ENCODE measurements at places on chromosomes 6 and 20. TPM values are rescaled to one million over a fixed set of nuclear protein-coding genes. Genes with fewer than 3 reads are reported as not detected.

The NOX3 gene
- not detected for total RNA-seq

The PGC gene
- not detected for total RNA-seq

The SLC17A2 gene
- not detected for total RNA-seq

The GATA5 gene
- 0.46 TPM for total RNA-seq

The HLA-DQB2 gene
- not detected for total RNA-seq

The ADGRG6 gene
- total RNA-seq, result 73.2 TPM

The GPLD1 gene
- total RNA-seq, result 3.9 TPM

The FOXF2 gene
- not detected for total RNA-seq

The DDR1 gene
- 144 TPM for total RNA-seq

The RNF144B gene
- total RNA-seq, result 4.6 TPM

The RNF114 gene
- total RNA-seq, result 106 TPM

The GJA10 gene
- not detected for total RNA-seq

- no peak for DNase-seq
Measured at GRCh38 chr6:88662653-88663174, 300.7 kb downstream of the RNGTT start.

DNA sequence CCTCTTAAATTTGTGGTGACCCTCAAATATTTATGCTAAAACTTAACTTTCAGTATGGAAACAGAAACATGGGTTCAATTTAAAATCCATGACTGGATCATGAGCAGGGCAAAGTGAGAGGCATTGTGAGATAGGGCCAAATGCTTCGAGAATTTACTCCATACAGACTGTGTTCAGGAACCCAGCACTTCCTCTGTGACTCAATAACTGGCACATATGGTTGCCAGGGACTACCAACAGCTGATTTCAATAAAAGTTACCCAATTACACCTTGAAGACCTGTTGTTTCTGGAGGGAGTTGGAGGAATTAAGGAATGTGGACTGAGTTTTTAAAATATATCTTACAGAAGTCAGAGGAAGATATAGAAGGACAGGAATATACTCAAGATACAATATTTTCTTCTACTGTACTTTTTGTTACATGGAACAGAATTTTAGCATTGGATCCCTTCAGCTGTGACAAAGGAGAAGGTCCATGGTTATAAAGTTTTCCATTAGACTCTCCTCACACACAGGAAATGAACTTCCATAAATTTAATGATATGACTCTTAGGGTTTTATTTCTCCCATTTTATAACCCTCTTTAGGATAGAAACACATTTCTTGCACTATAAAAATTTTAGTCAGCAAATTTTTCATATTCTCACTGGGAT, 258.5 kb downstream of the KHDC1L start:
- peak; percentile 68 for DNase-seq

GRCh38 chr6:49527320-49527719, 23.1 kb upstream of the C6orf141 start:
- DNase-seq, result no peak

- no peak for DNase-seq
Measured at GRCh38 chr6:52241819-52242218, 2.5 kb downstream of the IL17F start.

DNA sequence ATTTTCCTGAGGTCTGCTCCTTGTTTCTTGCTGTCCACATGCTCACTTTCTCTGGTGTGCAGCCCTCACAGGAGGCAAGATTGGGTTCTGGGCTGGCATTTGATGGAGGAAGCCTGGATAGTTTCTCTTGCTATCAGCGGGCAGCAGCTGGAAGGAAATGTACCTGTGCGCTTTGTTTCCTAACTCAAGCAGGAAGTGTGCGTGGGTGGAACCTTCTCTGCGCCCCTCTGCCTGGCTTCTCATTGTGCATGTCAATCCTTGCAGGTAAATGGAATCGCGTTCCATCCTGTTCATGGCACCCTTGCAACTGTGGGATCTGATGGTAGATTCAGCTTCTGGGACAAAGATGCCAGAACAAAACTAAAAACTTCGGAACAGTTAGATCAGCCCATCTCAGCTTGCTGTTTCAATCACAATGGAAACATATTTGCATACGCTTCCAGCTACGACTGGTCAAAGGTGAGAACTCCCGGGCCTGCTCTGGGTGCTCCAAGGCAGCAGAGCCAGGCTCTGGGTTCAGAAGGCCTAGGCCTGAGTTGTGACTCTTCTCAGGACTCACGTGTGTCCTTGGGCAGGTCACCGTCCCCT, 16.8 kb upstream of the RBM38 start:
- no peak for DNase-seq

- DNase-seq, result no peak
Measured at GRCh38 chr20:17956099-17956685, 12.4 kb downstream of the SNX5 start.

DNA sequence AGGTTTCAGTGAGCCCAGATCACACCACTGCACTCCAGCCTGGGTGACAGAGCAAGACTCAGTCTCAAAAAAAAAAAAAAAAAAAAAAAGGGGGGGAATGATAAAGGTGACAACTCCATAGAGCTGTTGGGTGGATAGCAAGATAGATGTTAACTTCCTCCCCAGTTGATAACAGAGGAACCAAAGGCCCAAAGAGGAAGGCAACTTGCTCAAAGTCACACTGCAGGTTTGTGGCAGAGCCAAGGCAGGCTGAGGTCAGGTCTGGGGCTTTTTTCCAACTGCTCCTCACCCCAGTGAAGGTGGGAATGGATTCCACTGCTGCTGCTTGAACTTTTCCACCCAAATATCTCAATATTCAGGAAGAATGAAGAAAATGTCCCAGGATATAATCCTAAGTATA, 26.7 kb downstream of the HCK start:
- no peak for DNase-seq

- DNase-seq, result no peak
Measured at GRCh38 chr6:131636880-131637792, at the start of gene ENPP3. TSS of gene ENPP3 (plus strand) at chr6:131637302. CDS start at chr6:131637385, 83 bp downstream.

GRCh38 chr6:33280539-33280938, 3.6 kb downstream of the B3GALT4 start:
- DNase-seq, result no peak

- DNase-seq, result no peak
Measured at GRCh38 chr6:39440039-39440426, 117.5 kb upstream of the KCNK16 start.

- no peak for DNase-seq
Measured at GRCh38 chr20:22526512-22527012, 57.8 kb downstream of the FOXA2 start.

DNA sequence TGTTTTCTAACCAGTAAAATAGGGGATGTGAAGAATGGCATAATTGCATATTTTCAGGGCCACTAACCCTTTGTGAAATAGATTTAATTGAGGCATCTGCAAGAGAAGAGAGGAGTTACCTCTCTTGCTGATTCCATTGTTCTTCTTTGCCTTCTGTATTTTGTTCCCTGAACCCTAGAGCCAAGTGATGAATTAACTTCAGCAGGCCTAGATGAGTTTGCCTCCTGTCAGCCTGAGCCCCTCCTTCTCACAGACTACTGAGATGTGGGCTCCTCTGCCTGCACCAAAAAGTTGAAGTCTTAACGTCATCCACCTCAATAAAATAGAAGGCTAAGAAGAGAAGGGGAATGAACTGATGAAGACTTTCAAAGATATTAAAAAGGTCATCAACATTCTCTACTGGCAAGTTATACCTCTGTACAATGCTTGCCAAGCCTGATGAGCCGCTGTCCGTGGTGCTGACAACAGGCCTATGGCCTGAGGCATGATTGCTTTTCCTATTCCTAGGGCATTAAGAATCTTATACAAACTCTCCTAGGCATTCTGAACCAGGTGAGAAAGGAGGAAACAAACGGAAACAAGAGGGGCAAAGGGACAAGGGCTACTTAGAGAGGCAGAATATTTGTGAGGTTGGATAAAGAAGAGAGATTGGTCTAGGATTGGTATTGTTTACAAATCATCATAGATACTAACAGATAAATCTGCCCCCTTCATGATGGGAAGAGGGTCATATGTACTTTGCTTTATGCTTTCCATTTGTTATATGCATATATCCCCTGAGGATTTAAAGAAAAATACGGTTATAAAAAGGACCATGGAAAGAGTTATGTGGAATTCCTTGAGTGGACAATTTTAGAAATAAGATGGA, 46.8 kb downstream of the CD24 start:
- peak; percentile 60 for DNase-seq

DNA sequence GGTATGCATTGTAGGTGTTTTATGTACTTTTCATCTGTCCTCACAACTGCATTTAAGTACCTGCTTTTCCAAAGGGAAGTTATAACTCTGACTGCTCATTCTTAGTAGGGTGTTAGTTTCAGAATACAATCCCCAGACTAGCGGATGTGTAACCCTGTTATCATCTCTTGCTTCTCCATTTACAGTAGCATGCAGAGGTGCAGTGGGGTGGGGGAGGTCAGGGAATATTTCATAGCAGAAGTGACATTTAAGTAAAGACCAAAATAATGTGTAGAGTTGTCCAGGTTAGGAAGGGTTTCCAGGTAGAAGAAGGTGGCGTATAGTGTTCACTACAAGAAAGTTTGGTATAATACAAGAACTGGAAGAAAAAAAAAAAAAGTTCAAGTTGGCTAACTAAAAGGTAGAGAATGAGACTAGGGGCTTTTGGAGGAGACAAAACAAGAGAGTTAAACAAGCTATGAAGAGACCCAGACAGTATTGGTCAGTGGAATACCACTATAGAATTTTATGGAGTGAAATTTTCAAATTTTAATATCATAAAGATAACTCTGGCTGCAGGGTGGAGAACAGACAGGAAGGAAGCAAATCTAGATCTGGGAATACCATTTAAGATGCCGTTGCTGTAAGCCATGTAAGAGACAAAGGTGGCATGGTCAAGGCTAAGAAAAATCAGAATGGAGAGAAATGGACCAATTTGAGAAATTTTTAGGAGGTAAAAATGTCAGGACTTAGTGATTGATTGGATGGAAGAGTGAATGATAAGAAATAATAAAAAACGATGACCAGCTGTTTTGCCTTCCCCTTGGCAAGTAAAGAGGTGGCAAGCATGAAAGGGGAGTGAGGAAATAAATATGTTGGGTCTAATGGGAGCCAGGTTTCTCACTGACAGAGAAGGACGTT, 2.2 kb upstream of the AHI1 start:
- DNase-seq, result no peak

DNA sequence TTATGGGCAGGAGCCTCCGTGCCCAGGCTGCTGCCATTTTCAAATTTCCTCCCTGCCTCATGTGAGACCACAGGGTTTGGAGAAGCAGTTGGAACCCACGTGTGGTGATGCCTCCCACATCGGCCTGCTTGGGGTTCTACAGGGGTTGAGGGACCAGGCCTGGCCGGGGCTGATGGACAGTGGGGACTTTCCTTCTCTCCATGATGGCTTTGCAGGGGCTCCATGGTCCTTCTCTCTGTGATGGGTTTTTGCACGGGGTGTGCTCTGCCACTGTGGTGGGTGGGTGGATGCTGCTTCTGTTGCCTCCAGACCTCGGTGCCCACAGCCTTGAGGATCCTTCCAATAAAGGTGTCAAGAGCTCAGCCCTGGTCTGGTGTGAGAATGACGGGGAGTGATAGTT, 54.4 kb downstream of the ADNP start:
- no peak for DNase-seq

DNA sequence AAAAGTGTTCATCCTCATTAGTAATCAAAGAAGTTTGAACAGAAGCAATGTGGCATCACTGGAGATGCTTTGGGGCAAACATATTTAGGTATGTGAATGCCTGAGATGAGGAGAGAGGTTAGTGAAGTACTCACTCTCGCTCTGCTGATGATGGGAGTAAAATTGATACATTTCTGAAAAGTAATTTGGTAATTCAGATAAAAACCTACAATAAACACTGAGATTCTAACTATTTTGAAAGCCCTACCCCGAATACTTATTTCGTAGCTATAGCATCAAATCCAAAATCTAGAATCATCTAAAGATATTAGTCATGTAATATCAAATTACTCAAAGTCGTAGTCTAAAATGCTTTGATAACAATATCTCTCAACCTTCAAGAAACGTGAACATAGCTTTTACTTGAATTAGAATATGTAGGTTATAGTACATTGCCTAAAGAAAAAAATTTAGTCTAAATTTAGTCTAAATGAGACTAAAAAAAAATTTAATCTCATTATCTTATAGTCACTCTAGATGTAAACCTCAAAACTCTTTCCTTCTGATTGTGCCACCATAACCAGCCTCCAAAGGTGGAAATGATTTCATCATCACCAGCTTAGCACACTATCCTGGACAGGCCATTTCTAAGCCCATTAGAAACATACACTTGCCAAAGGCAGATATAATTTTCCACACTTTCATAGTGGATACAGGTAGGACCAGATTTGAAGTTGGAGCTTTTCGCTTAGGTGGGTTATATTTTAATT, 232.5 kb upstream of the TAB2 start:
- DNase-seq, result no peak

GRCh38 chr6:137269347-137269746, 50.2 kb upstream of the IFNGR1 start:
- DNase-seq, result no peak

- no peak for DNase-seq
Measured at GRCh38 chr6:42786525-42786985, 4.7 kb downstream of the BICRAL start.

DNA sequence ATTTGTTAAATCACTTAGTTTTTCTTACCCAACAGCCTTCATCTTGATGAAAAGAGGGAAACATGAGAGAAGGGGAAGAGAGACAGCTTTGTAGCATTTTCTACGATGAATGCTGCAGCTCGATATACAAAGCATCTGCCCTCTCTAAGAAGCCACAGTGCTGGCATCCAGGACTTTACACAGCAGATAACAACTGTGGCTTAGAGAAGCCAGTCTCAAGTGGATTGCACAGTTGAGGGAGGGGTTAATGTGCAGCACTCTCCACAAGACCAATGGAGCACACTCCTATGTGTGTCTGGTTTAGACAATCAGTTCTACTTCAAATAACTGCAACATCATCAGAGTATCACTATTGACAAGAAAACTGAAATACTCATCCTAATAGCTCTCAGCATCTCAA, 5.8 kb downstream of the C6orf120 start:
- no peak for DNase-seq

- DNase-seq, result no peak
Measured at GRCh38 chr6:169583886-169584541, 117.8 kb downstream of the WDR27 start.

- no peak for DNase-seq
Measured at GRCh38 chr20:59221707-59222252, 58.2 kb downstream of the ZNF831 start.

DNA sequence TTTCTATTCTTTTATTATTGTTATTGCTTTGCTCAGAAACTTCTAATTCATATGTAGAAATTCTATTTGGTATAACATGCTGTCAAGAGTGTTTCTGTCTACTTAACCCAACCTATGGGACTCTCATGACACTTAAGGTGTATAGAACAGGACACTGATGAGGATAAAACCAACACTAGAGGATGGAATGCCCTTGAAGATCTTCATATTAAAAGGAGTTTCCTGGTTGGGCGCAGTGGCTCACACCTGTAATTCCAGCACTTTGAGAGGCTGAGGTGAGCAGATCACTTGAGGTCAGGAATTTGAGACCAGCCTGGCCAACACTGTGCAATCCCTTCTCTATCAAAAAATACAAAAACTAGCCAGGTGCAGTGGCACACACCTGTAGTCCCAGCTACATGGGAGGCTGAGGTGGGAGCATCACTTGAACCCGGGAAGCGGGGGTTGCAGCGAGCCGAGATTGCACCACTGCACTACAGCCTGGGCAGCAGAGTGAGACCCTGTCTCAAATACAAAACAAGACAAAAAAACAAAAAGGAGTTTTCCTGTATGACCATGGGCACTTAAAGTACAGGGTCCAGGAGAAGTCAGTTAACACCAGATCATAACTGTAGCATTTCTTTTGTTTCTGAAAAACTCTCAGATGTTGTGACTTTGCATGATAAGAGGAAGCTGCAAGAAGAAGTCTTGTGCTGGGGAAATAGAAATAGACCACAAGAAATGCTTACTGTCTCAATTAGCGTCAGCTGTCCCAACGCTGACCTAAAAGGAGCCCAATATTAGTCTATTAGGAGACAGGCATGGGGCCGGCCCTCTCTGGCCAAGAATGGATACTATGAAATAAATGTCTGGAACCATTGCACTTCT, 38.9 kb upstream of the CD2AP start:
- DNase-seq, result no peak
